ENCODE measurements at places on chromosomes 16 and 17.

GRCh38 chr16:3149630-3150345, 15.0 kb downstream of the ZNF213 start:
- H3K4me3 ChIP-seq, result peak overlapping the region; percentile 54
- H3K27ac ChIP-seq, result peak overlapping the region; percentile 66
- no peaks in the 10 kb centered on the region for H3K36me3 ChIP-seq
- no peaks in the 10 kb centered on the region for H3K27me3 ChIP-seq
- peak; percentile 66 for DNase-seq

DNA sequence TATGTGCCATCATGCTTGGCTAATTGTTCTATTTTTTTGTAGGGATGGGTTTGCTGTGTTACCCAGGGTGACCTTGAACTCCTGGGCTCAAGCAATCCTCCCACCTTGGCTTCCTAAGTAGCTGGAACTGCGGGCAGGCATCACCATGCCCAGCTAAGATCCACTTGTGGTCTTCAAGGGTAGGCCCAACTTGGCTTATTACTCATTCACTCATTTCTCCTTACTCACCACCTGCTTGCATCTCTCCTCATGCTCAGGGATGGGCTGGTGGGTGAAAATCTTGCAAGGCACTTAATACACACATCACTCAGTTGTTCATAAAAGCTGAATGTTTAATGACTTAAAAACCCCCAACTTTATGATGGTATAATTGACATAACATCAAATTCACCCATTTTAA, 207.8 kb downstream of the SHISA9 start:
- H3K27me3 ChIP-seq, result no peaks in the 10 kb centered on the region
- H3K4me3 ChIP-seq, result no peak overlapping the region
- no peaks in the 10 kb centered on the region for H3K36me3 ChIP-seq
- DNase-seq, result no peak
- no peak overlapping the region for H3K27ac ChIP-seq
- H3K4me1 ChIP-seq, result no peaks in the 10 kb centered on the region

DNA sequence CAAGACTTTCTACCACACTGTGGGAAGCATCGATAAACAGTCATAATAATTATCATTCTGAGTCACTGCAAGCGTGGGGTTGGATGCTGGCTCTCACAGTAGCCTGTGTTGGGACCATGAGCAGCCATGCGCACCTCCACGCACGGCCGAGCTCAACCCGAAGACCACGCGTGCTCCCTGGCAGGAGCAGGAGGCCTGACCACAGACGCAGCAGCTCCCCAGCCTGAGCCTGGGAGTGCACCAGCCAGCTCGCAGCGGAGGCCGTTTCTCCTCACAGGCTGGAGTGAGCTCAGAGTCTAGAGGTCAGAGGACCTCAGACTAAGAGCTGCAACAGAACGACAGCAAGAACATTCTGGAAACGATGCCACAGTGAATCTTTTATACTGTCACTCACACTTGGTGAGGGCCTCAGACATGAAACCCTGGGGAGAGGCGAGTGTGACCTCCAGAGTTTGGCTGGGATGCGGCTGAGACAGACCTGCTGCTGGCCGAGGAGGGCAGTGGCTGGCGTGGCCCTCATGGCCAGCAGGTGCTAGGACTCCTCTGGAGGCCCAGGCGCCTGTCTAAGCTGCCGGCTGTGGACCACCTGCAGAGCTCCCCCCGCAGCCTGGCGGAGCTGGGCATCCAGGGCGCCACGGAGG, 6.0 kb downstream of the NDUFAF8 start:
- no peaks in the 10 kb centered on the region for H3K27me3 ChIP-seq
- no peak overlapping the region for H3K4me3 ChIP-seq
- no peaks in the 10 kb centered on the region for H3K36me3 ChIP-seq
- DNase-seq, result peak; percentile 46
- H3K27ac ChIP-seq, result peak overlapping the region; percentile 2

DNA sequence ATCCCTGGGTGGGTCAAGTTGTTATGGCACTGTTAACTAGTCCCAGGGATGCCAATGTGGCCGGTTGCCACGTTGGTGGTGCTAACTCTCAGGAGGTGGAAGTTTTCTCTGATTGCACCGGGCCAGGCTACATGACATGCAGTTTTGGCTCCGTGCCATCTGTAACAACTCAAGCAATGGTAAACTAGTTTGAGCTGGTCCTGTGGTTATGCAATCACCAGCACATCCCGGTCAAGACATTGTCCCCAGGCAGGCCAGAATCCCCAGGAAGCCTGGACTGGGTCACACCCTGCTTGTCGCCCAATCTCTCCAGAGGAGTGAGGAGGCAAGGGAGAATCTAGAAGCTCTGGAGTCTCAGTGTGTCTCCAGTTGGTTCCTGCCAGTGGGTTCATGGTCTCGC, 10.1 kb upstream of the CCL17 start:
- H3K27ac ChIP-seq, result no peak overlapping the region
- no peak overlapping the region for H3K4me3 ChIP-seq
- DNase-seq, result no peak
- H3K36me3 ChIP-seq, result no peaks in the 10 kb centered on the region
- H3K27me3 ChIP-seq, result no peaks in the 10 kb centered on the region

- no peaks in the 10 kb centered on the region for H3K36me3 ChIP-seq
- no peaks in the 10 kb centered on the region for H3K4me1 ChIP-seq
- no peak overlapping the region for H3K27ac ChIP-seq
- no peak for DNase-seq
- H3K27me3 ChIP-seq, result no peaks in the 10 kb centered on the region
- H3K4me3 ChIP-seq, result no peak overlapping the region
Observed at GRCh38 chr17:78241277-78242023, 10.0 kb downstream of the TMEM235 start.

GRCh38 chr17:30363715-30364202, 15.0 kb upstream of the CPD start:
- no peak overlapping the region for H3K4me3 ChIP-seq
- no peaks in the 10 kb centered on the region for H3K4me1 ChIP-seq
- H3K27ac ChIP-seq, result no peak overlapping the region
- H3K27me3 ChIP-seq, result no peaks in the 10 kb centered on the region

- H3K4me3 ChIP-seq, result no peak overlapping the region
- no peaks in the 10 kb centered on the region for H3K4me1 ChIP-seq
- no peak for DNase-seq
- H3K27me3 ChIP-seq, result no peaks in the 10 kb centered on the region
- no peaks in the 10 kb centered on the region for H3K36me3 ChIP-seq
Observed at GRCh38 chr16:474420-475122, 49.1 kb downstream of the RAB11FIP3 start.

- DNase-seq, result no peak
- H3K4me3 ChIP-seq, result no peak overlapping the region
- H3K27ac ChIP-seq, result no peak overlapping the region
- no peaks in the 10 kb centered on the region for H3K4me1 ChIP-seq
- H3K27me3 ChIP-seq, result no peaks in the 10 kb centered on the region
Observed at GRCh38 chr17:37278247-37278894, 97.4 kb upstream of the C17orf78 start.

GRCh38 chr16:49833796-49834530, 21.9 kb downstream of the ZNF423 start:
- no peak overlapping the region for H3K27ac ChIP-seq
- H3K4me1 ChIP-seq, result no peaks in the 10 kb centered on the region
- no peaks in the 10 kb centered on the region for H3K27me3 ChIP-seq
- H3K4me3 ChIP-seq, result no peak overlapping the region
- DNase-seq, result no peak

DNA sequence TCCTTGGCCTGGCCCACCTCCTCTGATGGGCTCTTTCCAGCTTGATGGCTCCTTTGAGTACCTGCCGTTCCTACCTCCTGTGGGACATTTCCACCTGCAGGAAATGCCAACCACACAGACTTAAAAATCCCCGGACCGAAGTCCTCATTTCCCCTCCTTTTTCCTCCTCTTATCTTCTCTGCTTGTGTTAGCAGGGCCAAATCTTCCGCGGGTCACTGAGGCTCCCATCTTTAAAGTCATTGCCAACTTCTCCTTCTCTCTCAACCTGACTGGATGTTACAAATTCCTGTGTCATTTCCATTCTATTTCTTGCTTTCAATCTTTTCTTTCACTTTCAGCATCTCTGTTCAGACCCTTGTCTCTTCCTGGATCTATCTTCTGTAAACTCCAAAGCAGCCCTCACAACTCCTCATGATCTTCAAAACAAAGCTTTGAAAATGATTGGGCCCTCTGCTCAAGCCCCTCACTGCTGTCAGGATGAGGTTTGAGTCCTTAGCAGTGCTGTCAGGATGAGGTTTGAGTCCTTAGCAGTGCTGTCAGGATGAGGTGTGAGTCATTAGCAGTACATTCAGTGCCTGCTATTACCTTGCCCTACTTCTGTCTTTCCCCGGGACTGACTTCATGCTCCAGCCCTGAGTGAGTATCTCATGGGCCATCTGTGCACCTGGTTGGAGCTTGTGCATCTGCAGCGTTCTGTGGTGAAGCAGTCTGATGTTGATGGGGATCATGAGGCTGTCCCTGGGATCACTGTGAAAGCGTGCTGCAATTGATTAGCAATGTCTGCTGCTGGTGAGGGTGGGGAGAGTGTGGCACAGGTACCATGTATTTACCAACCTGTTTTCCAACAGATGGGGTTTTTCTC, 100.1 kb downstream of the IRF8 start:
- H3K27me3 ChIP-seq, result no peaks in the 10 kb centered on the region
- no peak overlapping the region for H3K27ac ChIP-seq
- no peak for DNase-seq

GRCh38 chr17:70251706-70252105, 82.4 kb downstream of the KCNJ2 start:
- H3K27me3 ChIP-seq, result no peaks in the 10 kb centered on the region
- DNase-seq, result no peak
- H3K27ac ChIP-seq, result no peak overlapping the region
- H3K4me3 ChIP-seq, result no peak overlapping the region

DNA sequence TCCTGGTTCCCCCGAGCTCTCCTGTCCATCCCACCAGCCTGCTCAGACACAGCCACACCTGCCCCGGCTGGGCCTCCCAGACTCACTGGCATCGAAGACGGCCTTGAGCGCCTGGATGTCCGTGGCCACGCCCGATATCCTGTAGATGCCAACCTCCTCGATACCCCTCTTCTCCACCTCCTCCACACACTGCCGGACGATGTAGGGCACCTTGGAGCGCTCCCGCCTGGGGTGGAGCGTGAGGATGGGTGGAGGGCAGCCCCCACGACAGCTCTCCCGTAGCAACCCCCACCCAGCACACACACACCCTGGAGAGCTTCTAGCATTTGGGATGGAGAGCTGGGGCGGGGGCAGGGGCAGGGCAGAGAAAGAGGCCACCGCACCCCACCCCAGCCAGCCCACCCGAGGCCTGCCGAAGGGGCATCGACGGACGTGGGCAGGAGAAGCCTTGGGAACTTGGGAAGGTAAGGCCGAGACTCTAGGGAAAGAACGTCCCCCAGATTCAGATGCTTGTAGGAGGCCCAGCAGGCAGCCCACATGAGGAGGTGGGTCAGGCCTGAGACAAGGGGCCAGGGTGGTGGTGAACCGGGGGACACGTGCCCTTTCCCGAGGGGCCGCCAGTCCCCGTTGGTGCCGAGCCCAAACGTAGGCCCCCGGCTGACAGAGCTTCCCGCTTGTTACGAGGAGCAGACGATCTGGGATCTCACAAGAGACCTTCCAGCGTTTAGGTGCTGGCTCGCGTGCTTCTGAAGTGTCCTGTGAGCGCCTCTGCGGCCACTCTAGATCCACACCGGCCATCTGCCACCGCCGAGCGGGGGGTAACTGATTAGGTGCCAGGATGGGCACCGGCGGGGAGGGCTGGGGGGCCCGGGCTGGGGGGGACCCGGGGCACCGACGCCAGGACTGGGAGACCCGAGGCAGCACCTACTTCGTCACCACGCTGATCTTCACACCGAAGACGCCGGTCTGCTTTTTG, 15.1 kb downstream of the TIMM22 start:
- H3K36me3 ChIP-seq, result no peaks in the 10 kb centered on the region
- H3K4me3 ChIP-seq, result no peak overlapping the region
- no peaks in the 10 kb centered on the region for H3K27me3 ChIP-seq
- no peaks in the 10 kb centered on the region for H3K4me1 ChIP-seq
- DNase-seq, result no peak

- H3K27ac ChIP-seq, result no peak overlapping the region
- H3K36me3 ChIP-seq, result no peaks in the 10 kb centered on the region
- H3K4me1 ChIP-seq, result no peaks in the 10 kb centered on the region
- no peak for DNase-seq
- no peaks in the 10 kb centered on the region for H3K27me3 ChIP-seq
- H3K4me3 ChIP-seq, result no peak overlapping the region
Observed at GRCh38 chr16:69921127-69921526, 30.0 kb upstream of the CLEC18A start.

DNA sequence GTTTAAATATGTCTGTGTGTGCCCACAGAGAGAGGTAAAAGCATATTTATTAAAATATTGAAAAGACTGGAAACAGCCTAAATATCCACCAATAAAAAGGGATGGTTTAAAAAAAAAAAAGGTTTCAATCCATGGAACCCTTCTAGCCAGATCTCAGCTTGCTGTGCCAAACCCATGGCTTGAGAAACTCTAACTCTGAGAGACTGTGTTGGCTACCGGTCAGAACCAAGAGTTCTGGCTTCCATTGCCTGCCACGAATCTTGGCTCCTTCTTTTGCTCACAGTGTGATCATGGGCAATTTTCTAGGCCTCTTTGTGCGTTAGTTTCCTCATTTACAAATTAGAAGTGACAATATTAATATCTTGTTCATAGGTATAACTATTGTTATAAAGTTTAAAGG, 201.3 kb upstream of the IRX3 start:
- no peaks in the 10 kb centered on the region for H3K27me3 ChIP-seq
- no peak overlapping the region for H3K27ac ChIP-seq
- H3K4me1 ChIP-seq, result no peaks in the 10 kb centered on the region
- H3K4me3 ChIP-seq, result no peak overlapping the region
- H3K36me3 ChIP-seq, result no peaks in the 10 kb centered on the region

DNA sequence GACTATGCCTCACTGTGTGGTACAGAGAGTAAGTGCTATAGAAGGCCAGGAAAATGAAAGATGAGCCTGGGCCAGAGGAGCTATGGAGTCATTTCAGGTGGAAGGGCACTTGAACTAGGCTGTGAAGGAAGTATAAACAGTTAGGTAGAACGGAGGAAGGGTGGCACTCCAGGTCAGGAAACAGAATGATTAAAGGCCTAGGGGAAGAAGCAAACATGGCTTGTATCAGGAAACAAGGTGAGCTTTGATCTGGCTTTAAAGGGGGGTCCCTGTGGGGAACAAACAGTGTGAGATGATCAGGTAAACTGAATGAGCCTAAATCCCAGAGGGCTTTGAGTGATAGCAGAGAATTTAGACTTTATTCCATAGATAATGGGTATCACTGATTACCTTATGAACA, 16.9 kb downstream of the MAP3K3 start:
- DNase-seq, result no peak
- H3K4me1 ChIP-seq, result no peaks in the 10 kb centered on the region
- no peak overlapping the region for H3K27ac ChIP-seq
- H3K36me3 ChIP-seq, result no peaks in the 10 kb centered on the region

GRCh38 chr16:88376835-88377726, 5.7 kb upstream of the ZNF469 start:
- no peaks in the 10 kb centered on the region for H3K36me3 ChIP-seq
- H3K27ac ChIP-seq, result no peak overlapping the region
- H3K27me3 ChIP-seq, result no peaks in the 10 kb centered on the region
- no peak for DNase-seq

- no peak for DNase-seq
- no peaks in the 10 kb centered on the region for H3K36me3 ChIP-seq
- peak overlapping the region; percentile 34 for H3K27ac ChIP-seq
- H3K27me3 ChIP-seq, result no peaks in the 10 kb centered on the region
- H3K4me3 ChIP-seq, result no peak overlapping the region
Observed at GRCh38 chr17:77109764-77110359, 30.9 kb upstream of the SEC14L1 start.

- H3K27ac ChIP-seq, result no peak overlapping the region
- peaks cover 5% of the 10 kb centered on the region for H3K27me3 ChIP-seq
- no peaks in the 10 kb centered on the region for H3K36me3 ChIP-seq
- DNase-seq, result no peak
- H3K4me3 ChIP-seq, result no peak overlapping the region
- H3K4me1 ChIP-seq, result no peaks in the 10 kb centered on the region
Observed at GRCh38 chr16:86520317-86521210, 10.2 kb downstream of the FOXF1 start.

GRCh38 chr17:30952638-30953393, 18.0 kb upstream of the RNF135 start:
- no peaks in the 10 kb centered on the region for H3K36me3 ChIP-seq
- H3K27ac ChIP-seq, result no peak overlapping the region
